ENCODE measurements at places on chromosomes 7 and 10.
A peak's percentile ranks its signal among the peaks of the same experiment; 100 is the strongest.

GRCh38 chr10:71379118-71379766, 17.5 kb upstream of the CDH23 start:
- DNase-seq: no peak

DNA sequence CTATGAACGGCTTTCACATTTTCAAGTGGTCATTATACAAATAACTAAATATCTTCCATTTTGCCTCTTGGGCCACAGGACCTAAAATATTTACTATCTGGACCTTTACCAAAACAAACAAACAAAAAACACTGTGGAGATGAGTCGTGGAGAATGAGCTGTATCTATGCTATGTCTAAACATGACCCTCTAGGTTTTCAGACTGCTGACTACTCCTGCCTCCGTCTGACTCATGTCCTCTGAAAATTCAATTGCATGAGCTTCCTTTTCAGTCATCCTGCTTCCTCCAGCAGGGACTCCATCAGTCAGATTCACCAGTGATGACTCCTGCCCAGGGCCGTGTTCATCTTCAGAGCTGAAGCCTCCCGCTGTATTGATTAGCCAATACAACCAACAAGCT, 96.8 kb downstream of the COL28A1 start:
- DNase-seq: no peak

DNA sequence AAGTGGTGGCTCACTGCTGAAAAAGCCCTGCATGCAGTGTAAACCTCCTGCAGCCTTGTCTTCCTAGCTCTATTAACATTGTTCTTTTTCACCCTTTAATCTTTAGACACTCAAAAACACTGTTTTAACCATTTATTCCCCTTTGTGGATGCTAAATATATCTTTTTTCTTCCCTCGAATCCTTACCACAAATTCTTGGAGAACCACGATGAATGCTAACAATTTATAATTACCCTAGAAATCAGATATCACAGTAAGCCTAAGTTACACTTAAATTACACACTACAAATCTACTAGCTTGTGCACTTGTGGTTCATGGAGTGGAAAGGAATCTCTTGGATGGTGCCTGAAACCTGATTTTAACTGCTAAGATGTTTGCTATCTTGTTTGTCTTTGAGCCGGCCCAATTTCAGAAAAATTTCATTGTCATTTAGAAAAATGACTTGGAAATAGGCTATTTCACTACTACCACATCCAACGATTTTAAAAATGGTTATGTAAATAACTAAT, 125.1 kb upstream of the NOBOX start:
- DNase-seq: no peak

DNA sequence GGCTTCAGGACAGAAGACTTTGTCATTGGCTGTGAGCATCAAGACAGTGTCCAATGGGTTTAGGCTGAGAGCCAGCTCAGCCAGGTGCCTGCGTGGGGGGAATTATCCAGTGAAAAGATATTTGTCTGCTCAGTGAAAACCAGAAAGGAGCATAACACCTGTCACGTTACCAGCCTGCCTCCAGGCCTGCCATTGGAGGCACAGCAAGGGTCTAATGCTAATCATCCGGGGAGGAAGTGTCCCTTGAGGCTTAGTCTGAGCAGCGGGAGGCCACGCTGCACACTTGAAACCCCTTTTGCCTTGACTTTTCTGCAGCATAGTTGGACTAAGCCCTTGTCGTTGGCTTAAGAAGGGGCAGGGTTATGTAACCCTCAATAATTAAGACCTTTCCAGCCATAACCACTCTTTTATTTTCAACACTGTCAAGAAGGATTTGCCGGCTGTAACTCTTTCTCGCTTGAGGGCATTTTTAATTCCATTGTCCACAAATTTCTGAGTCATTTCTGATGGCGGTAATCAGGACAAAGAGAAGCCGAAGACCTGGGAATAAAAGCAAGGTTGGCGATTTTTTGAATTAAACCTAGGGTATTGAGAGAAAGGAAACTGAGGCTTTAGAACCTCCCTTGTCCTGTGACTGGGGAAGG, 639.6 kb upstream of the FOXK1 start:
- DNase-seq: peak; percentile 9

GRCh38 chr7:134587750-134588149, 38.8 kb downstream of the AKR1B15 start:
- no peak for DNase-seq

DNA sequence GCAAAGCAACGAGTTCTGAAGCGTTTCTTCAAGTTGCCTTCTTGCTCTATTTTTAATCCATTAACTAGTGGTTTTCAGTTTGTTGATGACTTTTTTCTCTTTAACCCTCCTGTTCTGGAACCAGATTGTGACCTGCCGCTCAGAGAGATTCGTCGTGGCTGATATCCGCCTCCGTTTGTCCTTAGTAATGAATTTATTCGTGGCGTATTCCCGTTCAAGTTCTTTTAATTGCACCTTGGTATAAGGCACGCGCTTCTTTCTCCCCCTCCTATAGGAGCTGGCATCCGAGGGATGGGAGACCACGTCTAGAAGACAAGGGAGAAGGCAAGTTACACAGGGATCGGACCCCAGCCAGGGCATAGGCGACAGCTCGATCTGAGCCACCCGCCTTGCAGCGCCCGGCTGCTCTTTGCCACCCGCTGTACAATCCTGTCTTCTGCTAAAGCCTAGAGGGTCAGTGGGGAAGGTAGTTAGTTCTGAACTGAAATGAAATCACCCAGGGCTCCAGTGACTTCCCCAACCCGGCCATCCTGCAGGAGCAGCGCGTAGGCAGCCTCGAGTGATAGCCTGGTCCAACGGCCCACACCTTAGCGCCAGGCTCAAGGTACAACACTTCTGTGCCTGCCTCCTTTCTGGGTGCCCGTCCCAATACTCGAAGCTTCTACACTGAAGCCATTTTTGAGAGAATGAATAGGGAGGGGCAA, 1.6 kb downstream of the HOXA13 start:
- no peak for DNase-seq

DNA sequence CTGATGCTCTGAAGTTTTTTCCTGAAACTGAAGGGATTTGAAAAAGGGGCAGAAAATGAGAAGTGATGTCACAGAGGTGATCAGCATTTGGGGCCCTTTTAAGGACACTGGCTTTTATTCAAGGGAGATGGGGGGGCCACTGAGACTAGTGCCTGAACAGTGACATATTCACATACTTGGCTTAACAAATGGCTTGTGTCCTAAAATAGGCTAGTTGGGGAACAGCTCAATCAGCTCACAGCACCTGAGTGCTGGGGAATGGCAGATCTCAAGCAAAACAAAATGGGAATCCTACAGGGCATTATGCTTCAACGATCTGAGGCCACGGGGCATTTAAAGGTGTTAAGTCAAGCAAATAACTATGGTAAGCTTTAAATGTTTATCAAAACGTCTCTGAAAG, 90.1 kb downstream of the UBE2H start:
- no peak for DNase-seq

DNA sequence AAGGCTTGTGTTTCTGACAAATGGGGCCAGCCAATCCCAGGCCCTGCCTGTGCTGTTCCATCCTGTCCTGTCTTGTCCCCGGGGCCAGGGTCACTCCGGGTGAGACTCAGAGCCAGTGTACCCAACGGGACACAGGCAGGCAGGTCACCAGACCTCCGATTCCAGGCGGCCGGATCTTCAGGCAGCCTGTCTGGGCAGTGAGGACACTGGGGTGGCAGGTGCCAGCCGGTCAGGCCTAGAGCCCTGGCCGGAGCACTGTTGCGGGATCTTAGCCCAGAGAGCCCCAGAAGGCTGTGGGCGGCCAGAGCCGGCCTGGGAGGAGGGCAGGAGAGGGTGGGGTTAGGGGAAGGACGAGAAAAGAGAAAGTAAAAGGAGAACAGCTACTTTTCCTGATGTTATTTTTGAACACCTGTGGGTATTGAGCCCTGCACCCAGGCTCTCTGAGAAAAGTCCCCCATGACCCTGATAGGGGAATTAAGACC, 134.3 kb upstream of the TNRC18 start:
- peak; percentile 43 for DNase-seq

DNA sequence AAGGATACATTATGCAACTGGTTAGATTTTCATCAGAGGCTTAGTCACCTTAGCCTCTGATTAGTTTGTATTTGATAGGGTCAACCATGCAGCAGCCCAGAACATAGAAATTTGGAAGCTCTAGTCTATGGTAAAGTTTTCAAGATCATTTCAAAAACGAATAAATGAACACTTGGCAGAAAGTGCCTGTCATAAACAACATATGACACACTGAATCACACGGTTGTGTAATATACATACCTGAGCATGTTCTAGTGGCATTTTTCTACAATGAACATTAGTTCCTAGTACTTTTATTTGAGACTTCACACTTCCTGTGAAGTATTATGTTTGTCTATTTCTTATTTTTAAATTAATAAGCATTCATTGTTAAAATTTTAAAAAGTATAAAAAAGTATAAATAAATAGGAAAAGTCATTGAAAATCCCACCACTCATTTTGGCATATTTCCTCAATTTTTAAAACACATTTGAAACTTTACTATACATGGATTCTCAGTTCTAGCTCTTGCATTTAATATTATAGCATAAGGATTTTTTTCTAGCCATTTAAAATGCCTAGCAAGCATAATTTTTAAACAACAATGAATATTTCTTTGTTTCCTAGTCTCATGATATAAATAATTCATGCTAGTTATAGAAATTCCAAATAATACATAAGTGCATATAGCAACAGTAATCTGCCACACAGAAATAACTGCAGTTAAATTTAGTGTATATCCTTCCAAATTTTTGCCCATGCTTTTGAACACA, 25.7 kb upstream of the PRPS1L1 start:
- DNase-seq: no peak

Data from SK-N-SH (cell line).